ENCODE measurements at places on chromosomes 6 and 20.

DNA sequence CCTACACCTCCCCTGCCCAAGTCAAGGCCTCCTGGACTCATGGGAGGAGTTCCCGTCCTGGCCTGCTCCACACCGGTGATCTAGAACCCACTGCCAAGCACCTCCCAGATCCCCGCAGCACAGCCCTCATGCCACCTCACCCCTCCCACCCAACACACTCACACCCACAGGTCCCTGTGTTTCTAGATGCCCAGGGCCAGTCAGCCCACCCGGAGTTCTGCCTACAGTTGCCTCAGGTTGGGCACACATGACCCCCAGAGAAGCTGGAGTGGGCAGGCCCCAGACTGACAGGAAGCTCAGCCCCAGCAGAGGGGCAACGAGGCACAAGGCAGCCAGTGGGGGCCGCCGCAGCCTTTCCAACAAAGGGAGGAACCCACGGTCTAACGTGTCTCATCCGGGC is 29.6 kb downstream of the RRBP1 start:
- DNase-seq, result no peak

- no peak for DNase-seq
These were observed 77.7 kb downstream of the ASCC3 start for GRCh38 chr6:100803264-100804045.

- no peak for DNase-seq
These were observed 13.2 kb upstream of the MAP3K4 start for GRCh38 chr6:160978141-160978901.

DNA sequence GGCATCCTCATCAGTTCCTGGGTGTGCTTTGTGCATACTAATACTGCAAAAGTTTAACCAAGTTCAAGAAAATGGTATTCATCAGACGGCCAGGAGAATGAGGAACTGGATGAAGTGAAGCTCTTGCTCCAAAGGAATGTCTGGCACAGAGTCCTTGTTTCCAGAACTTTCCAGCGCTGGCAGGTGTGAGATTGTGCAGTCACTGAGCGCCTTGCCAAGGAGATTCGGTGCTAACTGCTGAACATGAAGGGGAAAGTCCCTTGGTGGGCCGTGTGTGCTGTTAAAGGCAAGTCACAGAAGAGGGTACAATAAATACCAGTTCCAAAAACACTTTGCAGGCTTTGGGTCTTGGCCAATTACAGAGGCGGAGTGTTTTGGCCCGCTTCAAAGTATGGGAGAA is 262.3 kb upstream of the SOX4 start:
- DNase-seq, result no peak

DNA sequence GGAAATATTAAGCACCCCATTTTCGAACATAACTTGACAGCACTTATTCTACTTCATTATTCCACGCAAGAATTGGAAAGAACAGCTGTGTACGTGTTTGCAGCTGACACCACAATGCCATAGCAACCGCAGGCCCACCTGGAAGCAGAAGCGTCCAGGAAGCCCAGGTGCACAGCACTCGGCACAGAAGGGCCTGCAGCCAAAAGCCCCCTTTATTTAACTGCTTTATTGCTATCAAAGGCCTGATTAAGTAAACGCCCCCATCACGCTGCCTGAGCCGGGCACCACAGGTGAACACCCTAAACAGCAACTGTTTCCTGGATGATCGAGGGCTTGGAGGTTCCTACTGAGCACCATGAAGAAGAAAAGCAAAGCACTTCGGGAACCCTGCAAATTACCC is 6.3 kb downstream of the TAF4 start:
- DNase-seq, result no peak

Data from fibroblast of the conjunctiva (primary cell).